ENCODE measurements at places on chromosomes 3 and 15. TPM values are rescaled to one million over a fixed set of nuclear protein-coding genes. Genes with fewer than 3 reads are reported as not detected.

Gene KCNH8
- 0.41 TPM for total RNA-seq

Gene TGFBR2
- 329 TPM for total RNA-seq

Gene SCN11A
- 0.14 TPM for total RNA-seq

Gene SCN5A
- total RNA-seq, result 0.58 TPM

Gene FBXO40
- 0.09 TPM for total RNA-seq

Gene GALNT15
- 10.3 TPM for total RNA-seq
